Activated T-cell treated with anti-CD3 and anti-CD28 coated beads, Interleukin-2, amount 50 U/mL, for 72 hours (primary cell): ENCODE measurements at places on chromosomes 3 and 15.

- no peak for DNase-seq
Observed at GRCh38 chr15:87224404-87224803, 1032.1 kb downstream of the NTRK3 start.

- DNase-seq: no peak
Observed at GRCh38 chr3:186525369-186526255, 18.6 kb downstream of the CRYGS start.

DNA sequence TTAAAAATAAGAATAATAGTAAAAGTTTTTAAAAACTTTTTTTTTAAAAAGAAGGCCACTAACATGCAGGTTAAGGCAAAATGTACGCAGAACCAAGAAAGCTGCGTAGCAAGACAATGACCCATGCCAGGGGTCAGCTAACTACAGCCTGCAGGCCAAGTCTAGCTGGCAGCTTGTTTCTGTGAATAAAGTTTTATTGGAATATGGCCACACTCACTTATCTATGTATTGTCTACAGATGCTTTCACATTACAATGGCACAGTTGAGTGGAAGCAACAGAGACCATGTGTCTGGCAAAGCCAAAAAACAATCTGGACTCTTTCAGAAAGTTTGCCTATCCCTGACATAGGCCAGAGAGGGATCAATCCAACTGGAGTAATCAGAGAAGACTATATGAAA lies 46.7 kb downstream of the WWTR1 start:
- DNase-seq: no peak

DNA sequence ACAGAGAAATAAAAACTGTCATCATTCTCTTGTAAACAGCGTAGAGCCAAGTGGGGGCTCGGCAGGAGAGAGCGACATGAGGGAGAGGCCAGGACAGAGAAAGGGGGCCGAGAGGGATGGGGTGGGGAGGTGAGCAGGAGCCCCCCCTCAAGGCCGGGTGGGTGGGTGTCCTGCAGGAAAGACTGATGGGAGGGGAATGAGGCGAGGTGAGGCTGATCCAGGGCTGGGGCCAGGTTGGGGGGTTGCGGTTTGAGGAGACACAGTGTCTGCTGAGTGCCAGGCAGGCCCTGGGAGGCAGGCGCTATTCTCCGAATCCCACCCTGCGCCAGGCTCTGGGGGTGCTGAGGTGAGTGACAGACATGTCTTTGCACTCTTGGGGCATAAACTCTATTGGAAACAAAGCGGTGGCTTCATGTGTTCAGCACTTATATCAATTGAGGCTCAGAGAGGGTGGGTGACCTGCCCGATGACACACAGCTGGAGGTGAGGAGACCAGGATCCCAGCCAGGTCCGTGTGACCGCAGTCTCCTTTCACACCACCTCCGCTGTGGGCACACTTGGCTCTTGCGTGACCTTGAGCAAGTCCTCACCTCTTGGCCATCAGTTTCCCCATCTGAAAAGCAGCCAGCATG lies 19.6 kb upstream of the CSPG4 start:
- no peak for DNase-seq

GRCh38 chr3:30263238-30263924 lies 343.0 kb upstream of the TGFBR2 start:
- DNase-seq: no peak

- DNase-seq: no peak
Observed at GRCh38 chr3:165549665-165550064, 287.6 kb downstream of the BCHE start.

DNA sequence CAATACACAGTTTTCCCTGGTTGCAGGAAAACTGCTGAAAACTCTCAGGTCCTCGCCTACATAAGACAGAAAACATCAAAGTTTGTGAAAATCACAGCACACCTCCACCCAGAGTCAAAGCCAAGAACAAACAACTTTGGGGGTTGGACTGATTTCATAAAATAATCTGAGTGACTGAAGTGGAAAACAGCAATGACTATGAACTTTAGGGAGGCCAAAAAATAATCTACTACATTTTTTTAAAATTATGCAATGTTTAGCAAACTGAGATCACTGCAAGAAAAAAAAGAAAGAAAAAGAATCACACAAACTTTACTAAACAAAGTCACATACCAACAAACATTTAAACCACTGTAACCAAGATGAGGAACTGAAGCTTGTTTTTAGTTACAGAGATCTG lies 15.9 kb upstream of the FOXP1 start:
- DNase-seq: no peak

DNA sequence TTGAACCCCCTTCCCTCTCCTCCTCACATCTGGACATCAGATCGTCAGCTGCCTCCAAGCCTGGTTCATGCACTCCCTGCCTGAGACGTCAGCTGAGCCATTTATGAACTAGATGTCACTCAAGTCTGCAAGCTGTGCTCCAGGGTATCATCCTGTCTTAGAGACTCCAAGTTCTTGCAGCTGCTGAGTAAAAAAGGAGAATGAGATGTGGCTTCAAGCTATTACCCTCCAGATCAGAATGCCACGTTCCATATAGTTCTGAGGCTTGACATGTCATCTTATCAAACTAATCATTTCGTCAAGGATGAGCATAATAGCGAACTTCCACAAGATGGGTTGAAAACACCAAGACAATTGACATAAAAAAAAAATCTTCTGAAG lies 766.3 kb downstream of the TBL1XR1 start:
- no peak for DNase-seq
